CD14-positive monocyte (primary cell): ENCODE measurements at places on chromosomes 6 and 20.

GRCh38 chr6:125596020-125596419 lies 153.4 kb upstream of the HEY2 start:
- no peak for DNase-seq

DNA sequence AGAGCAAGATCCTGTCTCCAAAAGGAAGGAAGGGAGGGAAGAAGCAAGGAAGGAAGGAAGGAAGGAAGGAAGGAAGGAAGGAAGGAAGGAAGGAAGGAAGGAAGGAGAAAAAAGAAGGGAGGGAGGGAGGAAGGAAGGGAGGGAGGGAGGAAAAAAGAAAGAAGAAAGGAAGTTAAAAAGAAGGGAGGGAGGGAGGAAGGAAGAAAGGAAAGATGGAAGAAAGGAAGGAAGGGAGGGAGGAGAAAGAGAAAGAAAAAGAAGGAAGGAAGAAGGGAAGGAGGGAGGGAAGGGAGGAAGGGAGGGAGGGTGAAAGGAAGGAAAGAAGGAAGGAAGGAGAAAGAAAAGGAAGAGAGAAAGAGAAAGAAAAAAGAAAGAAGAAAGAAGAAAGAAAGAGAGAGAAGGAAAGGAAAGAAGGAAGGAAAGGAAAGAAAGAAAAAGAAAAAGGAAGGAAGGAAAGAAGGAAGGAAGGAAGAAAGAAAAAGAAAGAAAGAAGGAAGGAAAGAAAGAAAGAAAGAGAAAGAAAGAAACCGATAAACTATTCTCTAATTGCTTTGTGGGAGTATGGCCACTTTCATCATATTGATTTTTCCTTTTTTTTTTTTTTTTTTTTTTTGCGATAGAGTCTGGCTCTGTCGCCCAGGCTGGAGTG lies 9.5 kb downstream of the HLA-DRA start:
- DNase-seq: no peak

- DNase-seq: peak; percentile 33
Measured at GRCh38 chr6:7649037-7649810, 59.2 kb downstream of the SNRNP48 start.

DNA sequence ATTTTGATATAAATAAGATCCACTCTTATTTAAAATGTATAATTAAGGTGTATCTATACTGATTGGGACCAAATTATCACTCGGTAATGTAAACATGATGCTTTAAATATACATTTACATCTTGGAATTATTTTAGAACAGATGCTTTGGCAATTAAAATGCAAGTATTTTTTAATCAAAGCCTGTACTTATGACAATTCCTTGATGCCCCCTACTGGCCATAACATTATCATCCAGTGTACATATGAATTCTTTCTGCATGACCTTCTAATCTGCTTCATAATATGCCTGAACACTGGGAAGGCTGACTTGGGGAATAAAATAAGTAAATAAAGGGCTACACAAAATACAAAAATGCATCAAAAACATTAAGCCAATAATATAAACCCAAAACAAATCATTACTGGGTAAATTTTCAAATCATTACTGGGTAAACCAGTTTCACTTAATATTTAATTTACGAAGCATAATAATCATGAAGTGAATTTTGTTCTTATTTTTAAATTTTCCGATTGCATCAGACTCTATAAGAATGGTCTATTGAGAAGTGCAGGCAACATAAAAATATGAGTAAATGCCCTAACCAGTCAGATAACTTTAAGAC lies 65.1 kb downstream of the CGA start:
- no peak for DNase-seq

GRCh38 chr20:36856195-36856594 lies 19.7 kb upstream of the TLDC2 start:
- DNase-seq: no peak

GRCh38 chr6:134846031-134846430 lies 103.9 kb downstream of the ALDH8A1 start:
- no peak for DNase-seq

DNA sequence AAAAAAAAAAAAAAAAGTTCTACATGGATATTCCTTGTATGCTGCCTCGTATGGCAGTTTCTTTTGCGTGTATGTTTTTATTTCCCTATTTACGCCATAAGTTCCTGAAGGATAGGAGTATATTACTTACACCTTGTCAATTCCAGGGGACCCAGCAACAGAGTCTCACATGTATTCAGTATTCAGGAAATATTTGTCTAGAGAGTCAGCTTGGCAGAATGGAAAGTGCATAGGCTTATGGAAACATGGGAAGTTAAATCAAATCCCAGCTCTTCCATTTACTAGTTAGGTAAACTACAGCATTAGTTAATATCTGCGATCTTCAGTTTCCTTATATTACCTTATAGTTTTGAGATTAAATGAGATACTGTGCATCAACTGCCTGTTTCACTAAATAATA lies 51.1 kb upstream of the SLC22A16 start:
- no peak for DNase-seq

DNA sequence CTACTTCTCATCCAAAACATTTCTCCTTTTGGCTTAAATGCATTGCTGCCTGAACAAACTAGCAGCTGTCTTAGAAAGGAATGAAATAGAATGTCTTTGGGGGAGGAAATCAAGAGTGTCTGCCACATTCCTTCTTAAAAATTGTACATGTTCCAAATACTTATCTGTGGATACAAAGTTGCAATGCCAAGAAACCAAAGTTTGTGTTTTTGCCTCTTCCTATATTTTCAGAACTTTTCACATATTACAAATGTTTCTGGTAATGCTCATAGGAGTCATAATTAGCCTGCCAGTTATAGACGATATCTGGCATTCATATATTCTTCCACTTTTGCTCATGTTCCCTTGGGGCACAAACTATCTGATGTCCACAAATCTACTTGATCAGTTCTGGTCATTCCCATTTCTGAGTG lies 165.5 kb upstream of the BMP5 start:
- no peak for DNase-seq

GRCh38 chr6:96286503-96286902 lies 235.1 kb upstream of the UFL1 start:
- DNase-seq: no peak

- no peak for DNase-seq
Measured at GRCh38 chr6:104957301-104958177, 632 bp downstream of the LIN28B start.

DNA sequence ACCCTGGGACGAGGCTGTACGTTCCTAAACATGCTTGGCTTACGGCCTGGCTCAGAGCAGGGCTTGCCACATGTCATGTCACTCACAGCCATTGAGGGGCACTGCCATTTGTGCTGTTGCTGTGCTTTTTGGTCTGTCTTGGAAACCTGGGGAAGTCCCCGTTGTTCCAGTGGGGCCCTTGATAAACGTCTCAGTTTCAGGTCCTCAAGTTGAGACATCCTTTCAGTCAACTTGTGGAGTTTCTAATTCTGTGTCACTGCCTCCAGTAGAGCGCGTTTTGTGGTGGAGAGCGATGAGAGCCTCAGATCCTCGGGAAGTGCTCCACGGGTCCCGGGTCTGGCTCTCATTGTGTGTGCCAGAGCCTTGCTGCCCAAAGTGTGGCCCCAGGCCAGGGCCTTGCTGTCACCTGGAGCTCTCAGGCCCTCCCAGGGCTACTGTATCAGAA lies 43.0 kb upstream of the CCR6 start:
- peak; percentile 91 for DNase-seq

DNA sequence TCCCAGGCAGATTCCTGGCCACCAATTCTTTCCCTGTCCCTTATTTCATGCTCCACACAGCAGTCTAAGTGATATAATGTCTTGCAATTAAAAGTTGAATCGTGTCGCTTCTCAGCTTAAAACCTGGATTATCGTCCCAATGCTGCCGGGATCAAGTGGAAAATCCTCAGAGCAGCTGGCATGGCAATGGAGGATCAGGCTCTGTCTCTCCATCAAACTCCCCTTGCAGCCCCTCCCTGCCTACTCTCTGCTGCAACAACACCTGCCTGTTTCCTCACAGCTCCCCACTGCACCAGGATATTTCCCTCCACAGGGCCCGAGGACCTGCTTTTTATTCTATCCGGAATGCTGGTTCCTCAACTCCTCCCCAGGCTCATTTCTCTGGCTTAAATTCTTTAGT lies 277.1 kb downstream of the SYNE1 start:
- DNase-seq: no peak

DNA sequence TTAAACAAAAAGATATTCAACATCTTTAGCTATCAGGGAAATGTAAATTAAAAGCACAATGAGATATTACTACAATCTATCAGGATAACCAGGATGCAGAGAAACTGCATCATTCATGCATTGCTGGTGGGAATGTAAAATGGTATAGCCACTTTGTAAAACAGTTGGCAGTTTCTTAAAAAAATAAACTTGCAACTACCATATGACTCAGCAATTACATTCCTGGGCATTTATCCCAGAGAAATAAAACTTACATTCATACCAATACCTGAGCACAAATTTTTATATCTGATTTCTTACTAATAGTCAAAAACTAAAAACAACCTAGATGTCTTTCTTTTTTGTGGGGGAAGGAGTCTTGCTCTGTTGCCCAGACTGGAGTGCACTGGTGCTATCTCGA lies 190.3 kb upstream of the TAB2 start:
- no peak for DNase-seq

- DNase-seq: no peak
Measured at GRCh38 chr6:35043381-35044130, 97.6 kb downstream of the TCP11 start.

GRCh38 chr6:168376120-168376519 lies 56.5 kb upstream of the DACT2 start:
- no peak for DNase-seq

DNA sequence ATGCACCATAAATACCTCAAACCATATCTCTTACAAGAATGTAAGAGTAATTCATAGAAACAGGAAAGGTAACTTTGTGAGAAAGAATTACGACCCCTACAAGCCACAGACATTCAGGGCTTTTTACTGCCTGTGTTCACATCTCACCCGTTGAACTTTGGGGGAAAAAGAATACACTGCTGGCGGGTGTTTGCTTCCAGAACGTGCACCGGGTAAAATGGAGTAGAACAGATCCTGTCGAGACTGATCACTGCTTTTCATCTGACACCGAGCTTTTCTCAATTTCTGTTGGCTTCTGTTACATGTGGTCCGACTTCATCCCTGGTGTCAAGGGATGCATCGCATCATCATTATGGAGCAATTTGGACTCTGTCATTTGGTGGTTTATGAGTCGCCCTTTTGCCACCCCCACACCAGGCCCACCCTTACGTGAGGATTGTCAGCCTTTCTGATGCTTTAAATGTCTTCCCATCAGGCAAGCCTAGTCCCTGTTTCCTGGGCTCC lies 219.2 kb upstream of the ZFP64 start:
- DNase-seq: peak; percentile 21
